ENCODE measurements at places on chromosomes 11 and 22.
A peak's percentile ranks its signal among the peaks of the same experiment; 100 is the strongest.

DNA sequence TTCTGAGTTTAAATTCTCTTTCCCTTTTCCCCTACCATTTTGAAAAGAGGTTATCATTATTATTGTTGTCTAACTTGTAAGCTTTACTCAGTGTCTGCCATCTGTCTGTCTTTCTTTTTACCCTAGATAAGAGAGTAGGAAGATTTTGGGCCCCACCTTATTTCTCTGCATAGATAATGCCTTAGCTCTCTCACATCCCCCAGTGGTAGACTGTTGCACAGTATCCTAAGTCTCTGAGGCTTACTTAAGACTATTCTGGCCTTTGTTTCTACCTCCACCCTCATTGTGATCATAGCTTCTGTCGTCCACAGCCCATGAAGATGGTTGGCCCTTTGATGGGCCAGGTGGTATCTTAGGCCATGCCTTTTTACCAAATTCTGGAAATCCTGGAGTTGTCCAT, 3.6 kb upstream of the OR51L1 start:
- no peak for DNase-seq

DNA sequence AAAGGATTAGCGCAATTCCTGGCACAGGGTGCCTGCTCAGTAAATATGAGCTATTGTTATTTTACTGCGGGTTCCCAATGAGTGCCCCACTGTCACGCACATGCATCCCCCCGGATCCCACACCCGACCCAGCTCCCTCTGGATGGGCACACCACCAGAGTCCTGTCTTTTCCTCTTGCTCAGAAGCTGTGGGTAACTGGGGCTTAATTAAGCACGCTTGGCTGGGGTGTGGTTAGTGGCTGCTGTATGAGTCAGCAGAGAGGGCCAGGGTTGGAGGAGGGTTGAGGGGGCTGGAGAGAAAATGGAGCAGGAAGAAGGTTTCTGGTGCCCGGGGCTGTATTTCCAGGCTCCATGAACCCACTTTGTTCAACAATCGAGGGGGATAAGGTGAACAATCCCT, 30.3 kb upstream of the NECTIN1 start:
- DNase-seq: no peak

- DNase-seq: no peak
Measured at GRCh38 chr11:44758983-44759382, 32.2 kb downstream of the TSPAN18 start.

GRCh38 chr22:23563111-23563510, 17.0 kb downstream of the IGLL1 start:
- DNase-seq: no peak

DNA sequence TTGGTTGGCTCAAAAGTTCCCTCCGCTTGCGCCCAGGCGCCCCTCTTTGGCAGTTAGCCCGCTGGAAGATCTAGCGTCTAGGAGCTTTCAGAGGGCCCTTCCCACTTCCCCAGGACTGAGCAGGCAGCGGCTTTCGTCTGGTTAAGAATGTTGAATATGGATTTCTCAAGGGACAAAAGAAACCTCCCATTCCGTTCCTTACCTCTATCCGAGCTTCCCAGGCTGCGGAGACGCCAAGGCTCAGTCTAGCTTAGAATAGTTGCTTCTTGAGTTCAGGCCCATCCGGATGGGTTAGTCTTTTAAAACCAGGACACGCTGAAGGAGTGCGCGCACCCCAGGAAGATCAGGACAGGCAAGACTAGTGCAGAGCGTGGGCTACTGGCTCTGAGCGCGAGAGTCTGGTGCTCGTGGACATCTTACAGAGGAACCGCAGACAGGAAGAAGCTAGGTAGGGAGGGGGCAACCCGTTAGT, 1.6 kb downstream of the NELL1 start:
- DNase-seq: peak; percentile 50

- no peak for DNase-seq
Measured at GRCh38 chr11:12161603-12162350, 51.4 kb downstream of the MICAL2 start.

- peak; percentile 49 for DNase-seq
Measured at GRCh38 chr11:71245601-71246391, 6.6 kb downstream of the SHANK2 start.

- no peak for DNase-seq
Measured at GRCh38 chr22:39907605-39908097, 6.8 kb downstream of the GRAP2 start.

GRCh38 chr11:114228435-114229411, 67.5 kb upstream of the NNMT start:
- DNase-seq: no peak

DNA sequence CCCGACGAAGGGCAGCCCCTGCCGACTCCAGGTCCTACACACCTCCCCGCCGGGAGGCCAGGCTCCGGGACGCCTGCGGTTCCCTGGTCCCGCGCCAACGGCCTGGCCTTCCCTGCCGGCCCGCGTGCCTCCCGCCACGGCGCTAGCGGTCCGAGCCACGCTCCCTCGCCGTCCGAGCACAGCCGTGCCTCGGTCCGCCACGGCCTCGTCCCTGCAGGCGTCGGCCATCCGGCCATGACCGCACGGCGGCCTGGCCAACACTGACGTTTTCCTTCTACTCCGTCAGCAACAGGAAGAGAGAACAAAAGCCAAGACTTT, 532 bp downstream of the EIF4G2 start:
- no peak for DNase-seq

DNA sequence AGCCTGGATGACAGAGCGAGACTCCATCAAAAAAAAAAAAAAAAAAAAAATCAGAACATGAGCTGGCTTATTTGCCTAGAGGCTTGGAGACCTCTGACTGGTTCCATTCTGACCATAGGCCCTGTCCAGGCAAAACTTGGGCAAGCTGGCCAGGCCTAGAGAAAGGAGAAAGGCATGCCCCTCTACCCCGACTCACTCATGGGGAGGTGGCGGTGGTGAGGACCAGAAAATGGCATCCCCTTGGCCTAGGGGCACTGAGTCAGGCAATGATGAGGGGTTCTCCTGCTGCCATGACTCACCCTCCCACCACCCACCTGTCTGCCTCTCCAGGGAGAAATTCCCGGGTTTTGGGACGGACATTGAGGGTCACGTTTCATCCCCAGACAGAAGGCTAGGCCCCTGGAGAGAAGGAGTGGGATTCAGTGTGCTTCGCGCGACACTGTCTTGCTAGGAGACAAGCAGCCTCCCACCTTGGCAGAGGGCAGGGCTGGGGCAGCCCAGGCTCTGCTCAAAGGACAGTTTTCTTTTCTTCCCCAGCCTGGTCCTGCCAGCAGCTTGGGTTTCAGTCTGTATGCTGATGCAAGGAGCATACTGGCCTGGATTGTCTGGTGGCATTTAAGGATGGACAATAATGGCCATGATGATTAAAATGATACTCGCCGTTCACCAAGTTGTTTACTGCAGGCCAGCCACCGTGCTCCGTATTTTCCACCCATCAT, 17.2 kb downstream of the TOB2 start:
- no peak for DNase-seq

GRCh38 chr22:30856741-30857502, 111.7 kb downstream of the MORC2 start:
- DNase-seq: no peak

DNA sequence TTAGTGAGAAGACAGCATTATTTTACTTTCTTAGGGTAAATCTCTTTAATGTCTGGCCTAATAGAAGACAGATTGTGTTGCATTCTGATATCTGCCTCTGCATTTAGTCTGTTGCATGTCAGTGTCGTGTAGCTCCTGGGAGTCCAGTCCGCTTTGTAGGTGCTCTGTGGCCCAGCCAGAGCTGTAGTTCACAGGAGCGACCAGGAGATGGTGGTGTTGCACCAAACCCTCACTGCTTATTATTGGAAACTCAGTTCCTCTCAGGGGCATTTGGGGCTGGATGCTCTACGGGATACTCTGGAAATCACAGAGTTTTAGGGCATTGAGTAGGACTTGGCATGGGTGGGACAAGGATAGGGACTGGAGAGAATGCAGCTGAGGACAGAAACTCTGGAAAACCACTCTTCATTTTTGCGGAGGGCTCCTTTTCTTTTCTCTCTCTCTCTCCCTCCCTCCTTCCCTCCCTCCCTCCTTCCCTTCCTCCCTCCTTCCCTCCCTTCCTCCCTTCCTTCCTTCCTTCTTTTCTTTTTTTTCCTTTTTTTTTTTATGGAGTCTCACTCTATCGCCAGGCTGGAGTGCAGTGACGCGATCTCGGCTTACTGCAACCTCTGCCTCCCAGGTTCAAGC, 21.7 kb downstream of the MIAT start:
- peak; percentile 86 for DNase-seq

GRCh38 chr11:33329705-33330329, 72.6 kb downstream of the HIPK3 start:
- no peak for DNase-seq

DNA sequence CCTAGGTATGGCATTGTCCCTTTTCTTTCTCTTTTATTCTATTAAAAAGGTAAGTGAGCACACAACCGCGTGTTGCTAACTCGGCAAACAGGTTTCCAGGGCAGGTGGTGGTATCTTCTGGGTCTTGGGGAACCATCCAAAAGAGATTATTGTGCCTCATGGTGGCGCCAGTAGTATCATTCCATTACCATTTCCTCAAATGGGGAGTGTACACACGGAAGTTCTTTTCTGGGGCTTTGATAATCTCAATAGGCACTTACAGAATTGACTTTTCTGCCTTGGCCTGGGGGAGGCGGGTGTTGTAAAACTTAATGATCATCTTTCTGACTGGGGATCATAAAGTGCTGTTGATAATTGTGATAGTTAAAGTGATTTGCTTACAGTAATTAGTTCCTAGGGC, 234.1 kb downstream of the KIRREL3 start:
- no peak for DNase-seq

GRCh38 chr11:65492637-65493366, 6.0 kb upstream of the MALAT1 start:
- DNase-seq: no peak

DNA sequence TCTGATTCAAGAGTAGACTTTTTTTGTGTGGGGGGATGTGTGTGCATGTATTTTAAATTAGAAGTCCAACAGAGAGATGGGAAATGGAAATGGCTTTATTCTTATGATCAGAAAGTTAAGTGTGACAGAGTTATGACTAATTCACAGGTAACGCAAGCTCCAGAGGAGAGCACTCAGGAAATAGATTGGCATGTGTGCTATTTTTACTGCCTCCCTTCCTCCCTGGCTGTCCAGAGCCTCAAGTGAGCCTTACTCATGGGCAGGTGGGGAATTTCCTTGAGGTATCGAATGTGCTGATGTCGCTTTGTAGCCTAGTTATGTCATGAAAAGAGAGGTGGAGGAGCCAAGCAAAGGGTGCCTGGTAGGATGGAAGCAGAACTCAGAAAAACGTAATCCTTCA, 70.3 kb upstream of the BDNF start:
- no peak for DNase-seq

Measured in ecto neural progenitor cell (in vitro differentiated cells).